ENCODE measurements at places on chromosomes 6 and 20. TPM values are rescaled to one million over a fixed set of nuclear protein-coding genes. Genes with fewer than 3 reads are reported as not detected.

PTCHD4 gene
- not detected for total RNA-seq

FAM162B gene
- total RNA-seq = not detected

SOX18 gene
- total RNA-seq = 0.25 TPM

DNA sequence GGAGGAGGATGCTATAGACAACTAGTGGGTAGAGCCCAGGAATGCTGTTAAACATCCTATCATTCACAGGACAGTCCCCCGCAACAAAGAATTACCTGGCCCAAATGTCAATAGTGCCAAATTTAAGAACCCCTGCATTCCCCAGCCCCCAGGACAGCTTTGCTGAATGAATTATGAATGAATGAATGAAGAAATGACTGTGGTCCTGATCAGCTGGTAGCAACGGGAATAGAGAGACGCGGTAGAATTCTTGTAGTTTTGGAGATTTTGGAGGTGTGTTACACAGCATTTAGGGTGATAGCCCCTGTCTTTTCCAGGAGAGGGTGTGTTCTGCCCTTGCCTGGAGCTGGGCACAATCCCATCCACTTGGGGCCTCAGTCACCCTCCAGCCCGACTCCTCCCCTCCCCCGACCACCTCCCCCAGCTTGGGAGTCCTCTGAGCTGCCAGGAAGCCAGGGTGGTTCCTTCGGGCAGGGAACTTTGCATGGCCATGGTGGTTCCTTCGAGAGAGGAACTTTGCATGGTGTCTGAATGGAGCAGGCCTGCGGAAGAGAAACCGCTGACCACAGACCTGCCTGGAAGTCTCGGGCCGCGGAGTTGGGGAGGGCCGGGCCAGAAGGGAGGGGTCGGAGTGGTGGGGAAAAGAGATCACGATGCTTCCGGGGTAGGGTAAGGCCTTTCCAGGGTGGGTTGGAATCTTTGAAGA is 1.0 kb upstream of the HCK start:
- H3K4me3 ChIP-seq = no peak overlapping the region
- no peak for DNase-seq
- no peaks in the 10 kb centered on the region for H3K36me3 ChIP-seq
- peaks cover 19% of the 10 kb centered on the region for H3K4me1 ChIP-seq
- peaks cover 66% of the 10 kb centered on the region for H3K27me3 ChIP-seq

- H3K27ac ChIP-seq = peak overlapping the region; percentile 87
- peak overlapping the region; percentile 96 for H3K4me3 ChIP-seq
- no peak for DNase-seq
- H3K36me3 ChIP-seq = peaks cover 6% of the 10 kb centered on the region
- H3K4me1 ChIP-seq = peaks cover 28% of the 10 kb centered on the region
- H3K27me3 ChIP-seq = no peaks in the 10 kb centered on the region
Measured at GRCh38 chr6:122400462-122401089, 1.1 kb downstream of the HSF2 start.

DNA sequence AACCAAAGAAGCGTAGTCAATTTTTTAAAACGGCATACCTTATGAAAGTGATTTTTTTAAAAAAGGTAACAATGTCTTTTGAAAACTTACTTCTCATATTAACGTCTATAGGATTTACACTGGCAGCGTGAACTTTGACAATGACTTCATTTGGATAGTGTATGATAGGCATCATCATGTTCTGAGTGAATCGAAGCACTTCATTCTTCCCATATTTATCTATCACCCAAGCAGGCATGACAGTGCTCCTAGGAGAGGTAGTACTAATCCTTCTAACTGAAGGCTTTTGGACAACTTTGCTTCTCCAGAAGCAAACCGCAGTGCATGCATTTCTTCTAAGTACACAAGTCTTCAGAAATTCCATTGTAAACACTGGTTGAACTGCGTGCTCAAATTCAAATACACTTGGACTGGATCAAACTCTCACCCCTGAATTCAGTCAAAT is 618 bp downstream of the RTN4IP1 start:
- DNase-seq = no peak
- H3K27ac ChIP-seq = peak overlapping the region; percentile 90
- H3K27me3 ChIP-seq = no peaks in the 10 kb centered on the region
- peaks cover 40% of the 10 kb centered on the region for H3K4me1 ChIP-seq

GRCh38 chr20:56433880-56434255 is 21.8 kb downstream of the CASS4 start:
- DNase-seq = no peak
- H3K4me3 ChIP-seq = no peak overlapping the region
- H3K27me3 ChIP-seq = no peaks in the 10 kb centered on the region
- peaks cover 56% of the 10 kb centered on the region for H3K36me3 ChIP-seq
- H3K4me1 ChIP-seq = peaks cover 47% of the 10 kb centered on the region

DNA sequence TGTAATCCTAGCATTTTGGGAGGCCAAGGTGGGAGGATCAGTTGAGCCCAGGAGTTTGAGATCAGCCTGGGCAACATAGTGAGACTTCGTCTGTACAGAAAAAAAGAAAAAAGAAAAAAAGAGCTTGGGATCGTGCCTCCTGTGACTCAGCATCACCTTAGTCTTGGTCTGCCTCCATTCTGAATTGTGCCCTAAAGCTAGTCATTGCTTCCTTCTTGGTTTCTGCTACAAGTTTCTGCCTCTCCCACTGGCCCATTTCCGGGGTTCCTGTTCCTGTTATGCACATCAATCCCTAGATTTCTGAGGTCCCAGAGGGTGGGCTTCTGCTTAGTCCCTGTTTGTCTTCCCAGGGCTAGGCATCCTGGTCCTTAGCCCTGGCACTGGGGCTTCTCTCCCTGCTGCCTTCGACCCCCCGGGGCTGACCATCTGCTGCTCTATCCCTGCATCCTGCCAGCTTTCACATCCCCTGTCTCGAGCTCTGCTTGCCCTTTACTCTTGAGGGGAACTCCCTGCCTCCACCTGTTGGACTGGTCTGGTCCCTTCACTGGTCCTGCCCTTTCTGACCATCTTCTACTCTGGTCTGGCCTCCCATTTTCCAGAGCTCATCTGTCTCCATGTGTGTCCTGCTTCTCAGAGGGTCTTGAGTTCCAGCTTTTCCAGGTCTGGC is 77.5 kb upstream of the ESR1 start:
- no peaks in the 10 kb centered on the region for H3K4me1 ChIP-seq
- H3K4me3 ChIP-seq = no peak overlapping the region
- H3K36me3 ChIP-seq = no peaks in the 10 kb centered on the region
- DNase-seq = no peak
- H3K27me3 ChIP-seq = no peaks in the 10 kb centered on the region

GRCh38 chr6:87608802-87609201 is 18.9 kb downstream of the ORC3 start:
- no peak for DNase-seq
- no peak overlapping the region for H3K27ac ChIP-seq
- H3K36me3 ChIP-seq = peaks cover 31% of the 10 kb centered on the region
- H3K4me3 ChIP-seq = no peak overlapping the region
- H3K4me1 ChIP-seq = no peaks in the 10 kb centered on the region

DNA sequence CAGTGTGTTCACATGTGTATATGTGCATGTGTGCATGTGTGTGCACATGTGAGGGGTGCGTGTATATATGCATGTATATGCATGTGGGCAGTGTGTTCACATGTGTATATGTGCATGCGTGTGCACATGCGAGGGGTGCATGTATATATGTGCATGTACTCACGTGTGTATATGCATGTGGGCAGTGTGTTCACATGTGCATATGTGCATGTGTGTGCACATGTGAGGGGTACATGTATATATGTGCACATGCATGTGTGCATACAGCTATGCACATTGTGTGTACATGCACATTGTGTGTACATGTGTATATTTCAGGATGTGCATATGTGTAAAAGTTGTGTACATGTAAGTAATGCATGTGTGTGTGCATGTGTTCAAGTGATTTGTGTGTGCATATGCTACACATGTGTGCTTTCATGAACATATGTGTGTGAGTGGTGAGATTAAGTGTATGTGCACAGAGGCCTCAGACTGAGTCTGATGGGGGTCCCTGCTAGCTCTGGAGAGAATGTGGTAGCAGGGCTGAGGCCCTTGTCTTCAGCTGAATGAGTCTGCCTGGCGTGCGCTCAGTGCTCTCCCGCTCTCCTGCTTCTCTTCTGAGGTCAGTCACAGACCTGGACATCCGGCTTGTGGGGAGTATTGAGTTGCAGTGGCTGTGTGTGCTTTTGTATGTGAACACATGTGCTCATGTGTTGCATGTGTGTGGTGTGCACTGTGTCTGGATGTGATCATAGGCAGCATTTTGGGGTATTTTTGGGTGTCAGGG is 19.9 kb upstream of the MYT1 start:
- no peaks in the 10 kb centered on the region for H3K4me1 ChIP-seq
- no peak for DNase-seq
- H3K27me3 ChIP-seq = peaks cover 3% of the 10 kb centered on the region
- H3K4me3 ChIP-seq = no peak overlapping the region

MATN4 gene
- 0.83 TPM for total RNA-seq

DNA sequence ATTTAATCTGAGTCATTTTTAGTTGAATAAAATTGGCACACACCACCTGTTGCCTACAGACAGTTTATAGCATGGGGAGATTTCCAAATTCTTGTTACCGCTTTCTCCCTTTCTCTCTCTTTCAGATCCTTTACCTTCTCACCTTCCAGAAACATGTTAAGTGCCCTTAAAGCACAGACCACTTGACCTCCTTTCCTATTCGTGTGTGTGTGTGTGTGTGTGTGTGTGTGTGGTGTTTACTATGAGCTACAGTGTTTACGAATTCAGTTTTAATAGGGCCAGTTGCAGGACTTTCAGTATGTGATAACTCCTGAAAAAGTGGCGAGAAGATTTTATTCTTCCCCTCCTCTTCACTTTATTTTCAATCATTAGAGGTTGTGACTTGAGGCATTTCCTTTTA is 258.1 kb downstream of the BMP2 start:
- no peaks in the 10 kb centered on the region for H3K27me3 ChIP-seq
- H3K36me3 ChIP-seq = no peaks in the 10 kb centered on the region
- DNase-seq = no peak
- no peak overlapping the region for H3K27ac ChIP-seq
- no peak overlapping the region for H3K4me3 ChIP-seq

CTCFL gene
- total RNA-seq = not detected

IP6K3 gene
- not detected for total RNA-seq

DNA sequence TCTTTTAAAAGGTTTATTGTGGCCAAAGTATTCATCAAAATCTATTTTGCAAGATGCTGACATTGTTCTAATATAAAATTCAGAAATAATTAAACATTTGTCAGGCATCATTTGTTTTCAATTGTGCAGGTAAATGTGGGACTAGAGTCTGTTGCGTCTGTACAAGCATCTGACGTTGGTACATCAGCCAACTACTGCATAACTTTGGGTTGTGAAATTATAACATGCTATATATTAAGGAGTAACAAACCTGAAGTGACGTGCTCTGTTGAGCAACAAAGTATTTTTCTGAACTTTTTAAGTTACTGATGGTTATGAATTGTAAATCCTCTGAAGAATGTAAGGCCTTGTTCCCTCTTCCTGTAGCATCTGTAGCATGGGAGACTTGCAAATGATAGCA is 66.0 kb downstream of the RNF182 start:
- no peak overlapping the region for H3K4me3 ChIP-seq
- peaks cover 47% of the 10 kb centered on the region for H3K27me3 ChIP-seq

DNA sequence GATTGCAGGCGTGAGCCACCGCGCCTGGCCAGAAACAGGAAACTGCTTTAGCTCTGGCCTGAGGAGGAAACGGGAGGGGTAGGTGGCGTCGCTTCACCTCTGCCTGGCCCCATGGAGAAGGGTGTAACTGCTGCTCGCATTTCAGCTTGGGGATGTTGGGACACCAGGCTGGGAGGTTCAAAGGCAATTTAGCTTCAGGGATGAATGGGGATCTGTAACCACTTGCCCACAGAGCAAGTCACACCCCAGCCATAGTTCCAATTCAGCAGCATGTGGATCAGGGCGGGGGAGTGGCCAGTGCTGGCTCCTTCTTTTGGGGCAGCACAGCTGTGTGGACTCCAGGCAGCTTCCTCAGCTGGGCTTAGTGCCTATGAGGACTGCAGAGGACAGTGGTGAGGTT is 34.8 kb upstream of the NUP153 start:
- H3K27me3 ChIP-seq = peaks cover 5% of the 10 kb centered on the region
- H3K27ac ChIP-seq = no peak overlapping the region
- H3K4me1 ChIP-seq = no peaks in the 10 kb centered on the region
- peaks cover 2% of the 10 kb centered on the region for H3K36me3 ChIP-seq
- no peak overlapping the region for H3K4me3 ChIP-seq
- no peak for DNase-seq

INSM1 gene
- total RNA-seq = not detected

PACSIN1 gene
- 2.2 TPM for total RNA-seq

DNA sequence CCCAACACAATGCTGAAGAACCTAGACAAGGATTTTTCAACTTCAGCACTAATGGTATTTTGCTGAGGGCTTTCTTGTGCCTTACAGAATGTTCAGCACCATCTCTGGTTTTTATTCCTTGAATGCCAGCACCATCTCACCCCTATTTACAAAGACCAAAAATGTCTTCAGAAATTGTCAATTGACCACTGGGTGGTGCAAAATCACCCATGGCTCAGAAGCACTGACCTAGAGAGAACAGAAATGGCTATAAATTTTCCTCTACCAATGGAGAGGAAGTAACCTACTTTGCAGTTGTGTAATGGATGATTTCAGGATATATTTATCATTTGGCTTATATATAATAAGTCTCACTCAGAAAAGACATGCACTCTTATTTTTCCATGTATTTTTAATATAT is 431.0 kb upstream of the IRAK1BP1 start:
- DNase-seq = no peak
- no peaks in the 10 kb centered on the region for H3K36me3 ChIP-seq
- no peak overlapping the region for H3K4me3 ChIP-seq
- H3K4me1 ChIP-seq = no peaks in the 10 kb centered on the region

DNA sequence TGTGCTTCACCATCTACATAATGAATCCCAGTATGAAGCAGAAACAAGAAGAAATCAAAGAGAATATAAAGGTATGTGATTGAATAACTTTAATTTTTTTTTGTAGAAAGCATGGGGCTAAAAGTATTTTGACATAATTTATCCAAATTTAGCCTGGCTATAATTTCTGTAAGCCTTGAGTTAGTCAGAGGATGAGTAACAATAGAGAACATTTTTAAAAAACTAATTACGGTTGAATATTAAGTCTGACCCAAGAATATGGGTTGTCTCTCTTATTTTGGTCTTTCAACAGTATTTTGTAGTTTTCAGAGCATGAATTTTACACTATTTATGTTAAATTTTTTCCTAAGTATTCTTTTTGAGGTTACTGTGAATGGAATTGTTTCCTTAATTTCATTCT is 2.5 kb downstream of the GMNN start:
- H3K27me3 ChIP-seq = no peaks in the 10 kb centered on the region
- peaks cover 45% of the 10 kb centered on the region for H3K4me1 ChIP-seq
- DNase-seq = no peak

PSMB1 gene
- total RNA-seq = 151 TPM

DNA sequence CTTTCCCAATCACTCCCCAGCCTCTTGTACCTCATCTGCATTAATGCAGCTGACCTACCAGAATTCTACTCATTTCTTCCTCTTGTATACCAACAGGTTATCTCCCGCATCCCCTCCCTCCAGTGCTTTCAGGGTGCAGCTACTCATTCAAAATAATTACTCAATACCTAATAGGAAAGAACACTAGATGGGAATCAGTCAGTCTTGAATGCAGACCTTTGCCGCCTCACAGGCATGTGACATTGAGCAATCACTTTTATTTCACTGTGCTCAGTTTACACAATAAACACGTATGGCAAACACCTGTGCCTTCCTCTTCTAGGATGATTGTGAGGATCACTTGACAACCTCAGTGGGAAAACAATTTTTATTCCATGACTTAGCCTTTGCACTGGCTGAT is 13.3 kb downstream of the ZSCAN31 start:
- no peak overlapping the region for H3K4me3 ChIP-seq
- H3K4me1 ChIP-seq = no peaks in the 10 kb centered on the region
- no peak for DNase-seq

Data from activated CD4-positive, alpha-beta memory T cell treated with anti-CD3 and anti-CD28 coated beads, Interleukin-2, amount 10 ng/mL, durations not matched to agents 7 days and 5 days (primary cell).